ENCODE measurements at places on chromosomes 2 and 18. TPM values are rescaled to one million over a fixed set of nuclear protein-coding genes. Genes with fewer than 3 reads are reported as not detected.

ATOH8 gene
- 21.6 TPM for polyA plus RNA-seq

EN1 gene
- polyA plus RNA-seq: 6.6 TPM

RBM44 gene
- polyA plus RNA-seq: 0.74 TPM

CAPN14 gene
- polyA plus RNA-seq: not detected

BZW1 gene
- 193 TPM for polyA plus RNA-seq

FOSL2 gene
- 15.5 TPM for polyA plus RNA-seq

PIEZO2 gene
- 19.3 TPM for polyA plus RNA-seq

HOXD13 gene
- not detected for polyA plus RNA-seq

IL36RN gene
- not detected for polyA plus RNA-seq

FOXI3 gene
- not detected for polyA plus RNA-seq

- no peak overlapping the region for H3K27ac ChIP-seq
- no peak for DNase-seq
- peaks cover 32% of the 10 kb centered on the region for H3K4me1 ChIP-seq
Observed at GRCh38 chr2:241804326-241805229, 4.4 kb upstream of the NEU4 start.

- H3K27ac ChIP-seq: no peak overlapping the region
- no peaks in the 10 kb centered on the region for H3K27me3 ChIP-seq
- no peak for DNase-seq
- peaks cover 16% of the 10 kb centered on the region for H3K36me3 ChIP-seq
Observed at GRCh38 chr2:105747991-105748390, 3.3 kb downstream of the NCK2 start.

DNA sequence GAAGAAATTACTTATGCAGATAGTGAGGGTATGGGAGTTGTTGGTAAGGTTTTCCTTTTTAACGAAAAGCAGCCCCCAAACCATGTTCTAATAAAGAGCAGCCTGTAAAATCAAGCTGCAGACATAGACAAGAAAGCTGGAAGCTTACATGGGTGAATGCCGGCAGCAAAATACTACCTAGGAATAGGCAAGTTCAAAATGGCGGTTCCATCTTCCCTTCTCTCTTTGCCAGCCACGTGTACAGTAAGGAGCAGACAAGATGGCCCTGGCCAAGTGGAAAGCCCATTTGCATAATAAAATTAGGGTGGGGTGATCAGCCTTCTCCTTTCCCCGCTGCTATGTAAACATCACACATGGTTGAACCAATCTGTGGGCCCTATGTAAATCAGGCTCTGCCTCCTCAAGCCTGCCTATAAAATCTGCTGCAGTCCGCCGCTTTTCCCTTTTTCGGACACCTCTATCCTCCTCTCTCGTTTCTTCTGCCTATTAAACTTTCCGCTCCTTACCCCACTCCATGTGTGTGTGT lies 155.0 kb downstream of the ZBTB7C start:
- H3K36me3 ChIP-seq: no peaks in the 10 kb centered on the region
- no peaks in the 10 kb centered on the region for H3K4me1 ChIP-seq
- H3K4me3 ChIP-seq: no peak overlapping the region
- DNase-seq: no peak
- no peak overlapping the region for H3K27ac ChIP-seq

- H3K27me3 ChIP-seq: no peaks in the 10 kb centered on the region
- no peak overlapping the region for H3K4me3 ChIP-seq
- no peak for DNase-seq
- no peaks in the 10 kb centered on the region for H3K36me3 ChIP-seq
- no peak overlapping the region for H3K27ac ChIP-seq
- H3K4me1 ChIP-seq: no peaks in the 10 kb centered on the region
Observed at GRCh38 chr18:69885841-69886531, 61.7 kb downstream of the CD226 start.

DNA sequence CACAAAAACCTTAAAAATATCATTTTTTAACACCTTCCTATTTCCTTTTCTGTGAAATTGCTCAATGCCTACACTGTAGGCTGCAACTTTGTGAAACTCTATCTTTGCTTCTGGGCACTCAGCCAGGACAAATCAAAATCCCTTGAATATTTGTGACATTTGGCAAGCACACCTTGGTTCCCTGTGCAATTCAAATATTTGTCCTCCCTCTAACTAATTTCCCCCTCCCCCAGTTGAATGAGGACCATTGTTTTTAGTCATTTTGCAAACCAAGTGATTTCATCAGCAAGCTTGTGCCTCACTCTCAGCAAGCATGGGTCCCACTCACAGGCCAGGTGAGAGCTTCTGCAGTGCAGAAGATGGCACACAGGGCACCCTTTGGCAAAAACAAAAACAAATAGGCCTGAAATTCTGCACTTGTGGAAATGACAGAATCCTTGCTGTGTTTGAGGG lies 541.5 kb downstream of the CNTNAP5 start:
- H3K4me3 ChIP-seq: no peak overlapping the region
- no peaks in the 10 kb centered on the region for H3K4me1 ChIP-seq
- no peak for DNase-seq
- H3K27ac ChIP-seq: no peak overlapping the region
- no peaks in the 10 kb centered on the region for H3K27me3 ChIP-seq

DNA sequence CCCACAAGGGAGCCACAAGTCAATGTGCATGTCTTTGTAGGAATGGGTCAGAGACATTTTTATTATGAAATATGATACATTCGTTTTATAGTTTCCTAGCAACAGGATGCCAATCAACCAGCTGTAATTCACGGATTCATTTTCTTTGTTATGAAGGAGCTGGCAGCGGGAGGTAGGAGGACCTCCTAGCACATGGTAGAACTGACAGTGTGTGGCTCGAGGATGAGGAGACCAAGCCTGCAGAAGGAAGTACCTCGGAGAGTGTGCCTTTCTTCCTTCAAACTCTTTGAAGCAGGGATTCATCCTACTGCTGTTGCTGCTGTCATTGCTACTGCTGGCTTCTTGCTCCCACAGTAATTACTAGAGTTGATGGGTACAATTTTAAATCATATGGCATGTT lies 504.8 kb upstream of the KLHL29 start:
- no peaks in the 10 kb centered on the region for H3K4me1 ChIP-seq
- no peaks in the 10 kb centered on the region for H3K36me3 ChIP-seq
- no peaks in the 10 kb centered on the region for H3K27me3 ChIP-seq
- DNase-seq: no peak
- no peak overlapping the region for H3K4me3 ChIP-seq
- no peak overlapping the region for H3K27ac ChIP-seq

GRCh38 chr2:60416221-60417008 lies 137.0 kb downstream of the BCL11A start:
- DNase-seq: no peak
- no peaks in the 10 kb centered on the region for H3K36me3 ChIP-seq
- no peaks in the 10 kb centered on the region for H3K4me1 ChIP-seq
- no peak overlapping the region for H3K4me3 ChIP-seq
- H3K27me3 ChIP-seq: no peaks in the 10 kb centered on the region
- no peak overlapping the region for H3K27ac ChIP-seq

DNA sequence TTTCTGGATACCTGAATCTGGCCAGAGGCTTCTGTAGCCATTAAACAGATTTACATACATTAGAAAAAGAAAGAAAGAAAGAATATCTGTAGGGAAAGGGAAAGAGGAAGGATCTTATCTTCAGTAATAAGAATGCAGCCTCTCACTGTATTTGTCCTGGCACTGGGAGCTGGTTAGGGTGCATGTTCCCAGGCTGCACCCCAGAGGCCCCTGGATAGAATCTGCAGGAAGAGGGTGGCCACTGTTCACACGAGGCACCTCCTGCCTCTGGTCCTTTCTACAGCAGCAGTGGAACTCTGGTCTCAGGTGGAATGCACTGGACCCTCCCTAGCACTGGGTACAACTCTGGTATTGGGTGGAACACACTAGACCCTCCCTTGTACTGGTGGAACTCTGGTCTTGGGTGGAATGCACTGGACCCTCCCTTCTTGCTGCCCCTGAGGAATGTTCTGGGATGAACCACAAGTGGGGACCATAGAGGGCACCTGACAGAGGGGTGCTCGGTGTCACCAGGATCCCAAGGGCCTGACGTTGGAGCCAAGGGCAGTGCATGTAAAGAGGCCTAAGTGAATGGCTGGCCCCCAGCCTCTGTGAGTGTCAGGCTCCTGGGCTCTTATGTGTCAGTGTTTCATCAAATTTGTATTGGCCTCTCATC lies 27.4 kb upstream of the PXDN start:
- H3K27me3 ChIP-seq: no peaks in the 10 kb centered on the region
- H3K27ac ChIP-seq: no peak overlapping the region
- H3K4me1 ChIP-seq: no peaks in the 10 kb centered on the region
- H3K4me3 ChIP-seq: no peak overlapping the region
- H3K36me3 ChIP-seq: no peaks in the 10 kb centered on the region

DNA sequence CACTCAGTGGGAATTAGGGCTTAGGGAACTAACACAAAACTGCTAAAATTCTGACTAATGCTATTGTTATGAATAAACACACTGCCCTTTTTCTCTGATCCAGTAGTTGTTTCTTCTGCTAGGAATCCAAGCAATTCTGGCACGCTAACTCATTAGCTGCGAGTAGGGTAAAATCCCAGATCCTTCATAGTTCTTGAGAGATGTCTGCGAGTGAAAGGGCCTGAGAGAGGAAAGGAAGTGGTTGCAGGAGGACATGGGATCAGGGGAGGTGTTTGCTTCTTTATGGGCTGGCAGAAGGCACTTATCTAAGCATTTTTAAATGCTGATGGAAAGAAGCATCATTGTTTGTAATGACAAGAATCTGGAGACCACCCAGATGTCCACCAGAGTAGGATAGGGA lies 9.4 kb downstream of the MAP3K19 start:
- DNase-seq: no peak
- no peak overlapping the region for H3K27ac ChIP-seq
- H3K36me3 ChIP-seq: no peaks in the 10 kb centered on the region
- H3K4me1 ChIP-seq: no peaks in the 10 kb centered on the region
- H3K27me3 ChIP-seq: no peaks in the 10 kb centered on the region

GRCh38 chr2:130823171-130823885 lies 13.4 kb upstream of the ARHGEF4 start:
- no peak overlapping the region for H3K27ac ChIP-seq
- no peaks in the 10 kb centered on the region for H3K36me3 ChIP-seq
- H3K4me3 ChIP-seq: no peak overlapping the region
- H3K4me1 ChIP-seq: peaks cover 5% of the 10 kb centered on the region
- peaks cover 2% of the 10 kb centered on the region for H3K27me3 ChIP-seq

DNA sequence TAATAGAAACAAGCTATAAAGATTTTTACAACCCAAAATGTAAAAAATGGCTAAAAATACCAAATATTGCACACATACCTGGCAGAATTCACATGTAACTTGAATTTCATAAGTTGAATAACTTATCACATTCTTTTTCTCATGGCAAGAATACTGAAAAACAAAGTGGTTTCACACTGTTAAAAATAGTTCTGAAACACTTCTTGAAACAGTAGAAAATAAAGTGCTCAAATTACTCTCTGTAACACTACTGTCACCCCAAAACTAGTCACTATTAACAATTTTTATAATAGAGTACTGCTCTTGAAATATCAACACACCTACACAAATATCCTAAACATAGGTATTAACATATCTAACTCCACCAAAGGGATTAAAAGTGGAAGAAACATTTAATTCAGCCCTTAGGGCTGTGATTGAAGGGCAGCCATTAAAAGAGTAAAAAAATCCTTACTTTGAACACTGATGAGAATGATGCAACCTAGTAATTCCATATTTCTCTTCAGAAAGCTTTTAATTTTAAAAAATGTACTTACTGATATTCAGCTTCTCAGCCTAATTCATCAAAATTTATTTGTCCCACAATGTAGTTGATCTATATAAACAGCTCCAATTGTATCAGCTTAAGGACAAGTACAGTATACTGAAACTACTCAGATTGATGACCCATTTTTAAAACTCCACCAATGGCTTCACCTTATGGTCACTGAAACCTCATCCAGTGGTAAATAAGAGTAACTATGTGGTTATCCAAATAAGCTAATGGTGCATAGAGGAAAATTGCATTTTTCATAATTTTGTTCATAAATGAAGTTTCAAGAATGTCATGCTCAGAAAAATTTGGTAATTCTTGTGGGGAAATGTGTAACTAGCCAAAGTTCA lies 31.4 kb downstream of the ATF2 start:
- H3K27me3 ChIP-seq: no peaks in the 10 kb centered on the region
- H3K36me3 ChIP-seq: peaks cover 3% of the 10 kb centered on the region
- no peak overlapping the region for H3K27ac ChIP-seq

DNA sequence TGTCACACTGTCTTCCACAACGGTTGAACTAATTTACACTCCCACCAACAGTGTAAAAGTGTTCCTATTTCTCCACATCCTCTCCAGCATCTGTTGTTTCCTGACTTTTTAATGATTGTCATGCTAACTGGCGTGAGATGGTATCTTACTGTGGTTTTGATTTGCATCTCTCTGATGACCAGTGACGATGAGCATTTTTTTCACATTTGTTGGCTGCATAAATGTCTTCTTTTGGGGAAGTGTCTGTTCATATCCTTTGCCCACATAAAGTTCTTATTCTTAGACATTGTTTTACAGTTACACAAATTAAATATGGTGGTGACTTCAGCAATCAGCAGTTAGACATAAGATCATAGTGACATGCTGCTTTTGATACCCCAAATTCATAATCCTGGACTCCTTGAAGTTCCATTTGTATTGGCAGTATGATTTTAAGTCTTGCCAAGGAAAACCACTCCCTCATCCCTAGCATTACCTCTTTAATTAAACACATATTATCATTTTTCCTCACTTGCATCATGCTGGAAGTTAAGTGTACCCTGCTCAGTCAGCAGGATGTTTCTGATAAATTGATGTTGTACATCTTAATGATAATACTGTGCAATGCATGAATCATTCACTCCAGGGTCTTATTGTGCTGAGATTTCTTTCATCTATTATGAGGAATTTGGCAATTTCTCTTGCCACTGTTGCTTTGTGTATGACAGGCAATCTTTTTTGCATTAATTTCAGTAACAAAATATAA lies 67.6 kb upstream of the STAT1 start:
- H3K27me3 ChIP-seq: no peaks in the 10 kb centered on the region
- H3K4me3 ChIP-seq: no peak overlapping the region
- DNase-seq: no peak

- no peak overlapping the region for H3K27ac ChIP-seq
- DNase-seq: no peak
- no peaks in the 10 kb centered on the region for H3K27me3 ChIP-seq
- H3K4me1 ChIP-seq: peaks cover 8% of the 10 kb centered on the region
- no peak overlapping the region for H3K4me3 ChIP-seq
Observed at GRCh38 chr2:48112911-48113680, 206.8 kb upstream of the FBXO11 start.

DNA sequence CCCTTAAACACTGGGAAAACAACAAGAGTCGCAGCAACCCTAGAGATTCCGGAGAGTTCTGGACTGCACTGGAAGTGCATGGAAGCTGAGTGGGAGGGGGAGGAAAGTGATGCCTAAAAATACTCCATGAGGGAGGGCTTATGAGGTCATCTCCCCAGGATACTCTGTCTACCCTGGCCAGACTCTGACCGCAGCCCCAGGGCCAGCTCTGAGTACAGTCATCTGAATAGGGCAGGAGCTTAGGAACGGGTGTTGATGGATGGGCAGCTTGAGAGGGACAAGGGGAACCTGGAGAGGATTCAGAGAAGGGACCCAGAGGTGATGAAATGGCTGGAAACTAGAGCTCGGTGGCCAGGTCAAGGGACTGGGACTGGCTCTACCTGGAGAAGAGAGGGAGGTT lies 79.3 kb upstream of the IGFBP5 start:
- H3K36me3 ChIP-seq: no peaks in the 10 kb centered on the region
- peaks cover 41% of the 10 kb centered on the region for H3K4me1 ChIP-seq
- DNase-seq: peak; percentile 76
- no peaks in the 10 kb centered on the region for H3K27me3 ChIP-seq
- H3K4me3 ChIP-seq: no peak overlapping the region
- H3K27ac ChIP-seq: peak overlapping the region; percentile 92

GRCh38 chr2:239190361-239190760 lies 210.5 kb downstream of the HDAC4 start:
- no peak overlapping the region for H3K27ac ChIP-seq
- DNase-seq: no peak
- H3K4me1 ChIP-seq: peaks cover 29% of the 10 kb centered on the region
- H3K27me3 ChIP-seq: no peaks in the 10 kb centered on the region
- H3K4me3 ChIP-seq: no peak overlapping the region

All from muscle of leg (tissue), 16 donors.